Fibroblast of villous mesenchyme (primary cell): ENCODE measurements at places on chromosomes 12 and 14. TPM values are rescaled to one million over a fixed set of nuclear protein-coding genes. Genes with fewer than 3 reads are reported as not detected.

Gene NXPH4
- total RNA-seq = 1.3 and 1.6 TPM in 2 replicates

Gene SALL2
- 3.2 and 3.9 TPM in 2 replicates for total RNA-seq

Gene TMEM119
- 83.3 and 186 TPM in 2 replicates for total RNA-seq

Gene PYGL
- 47.7 and 82.5 TPM in 2 replicates for total RNA-seq

Gene RHOF
- total RNA-seq = 9.0 and 11.7 TPM in 2 replicates

Gene NEUROD4
- total RNA-seq = not detected in 2 replicates
